ENCODE measurements at places on chromosomes 7 and 10. TPM values are rescaled to one million over a fixed set of nuclear protein-coding genes. Genes with fewer than 3 reads are reported as not detected.

The DBF4 gene
- 17.0 TPM for total RNA-seq

The ADCYAP1R1 gene
- total RNA-seq, result not detected

DNA sequence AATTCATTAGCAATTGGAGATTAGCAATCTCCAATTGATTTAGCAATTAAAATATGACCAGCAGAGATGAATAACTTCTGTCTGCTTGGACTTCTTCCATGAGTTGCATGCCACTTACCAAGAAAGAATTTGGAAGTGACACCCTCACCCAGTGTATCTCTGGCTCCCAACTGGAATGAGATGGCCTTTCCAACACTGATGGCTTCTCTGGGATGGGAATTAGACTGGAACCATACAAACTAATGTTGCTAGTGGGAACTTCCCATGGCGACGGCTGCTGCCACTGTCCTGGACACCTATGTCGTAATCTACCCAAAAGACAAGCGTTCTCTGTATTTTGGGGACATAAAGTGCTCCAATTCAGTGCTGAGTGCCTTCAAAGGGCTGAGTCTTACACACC lies 192.3 kb downstream of the COBL start:
- no peak for DNase-seq

DNA sequence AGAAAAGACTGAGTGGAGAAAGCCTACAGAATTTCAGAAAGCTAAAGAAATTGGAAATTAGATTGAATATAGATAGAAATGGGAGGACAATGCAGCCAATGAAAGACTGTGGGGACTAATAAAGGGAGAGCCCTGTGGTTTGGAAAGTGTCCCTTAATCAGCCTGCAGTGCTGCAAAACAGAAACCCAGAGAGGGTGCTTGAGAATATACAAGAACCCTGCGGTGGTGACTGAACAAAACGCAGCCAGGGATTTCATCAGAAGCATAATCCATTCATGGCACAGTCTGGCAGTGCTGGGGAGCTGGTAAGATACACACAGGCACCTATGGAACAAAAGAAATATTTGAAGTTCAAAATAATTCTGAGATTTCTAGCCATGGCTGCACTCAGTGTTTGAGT lies 19.1 kb downstream of the CEP41 start:
- no peak for DNase-seq

DNA sequence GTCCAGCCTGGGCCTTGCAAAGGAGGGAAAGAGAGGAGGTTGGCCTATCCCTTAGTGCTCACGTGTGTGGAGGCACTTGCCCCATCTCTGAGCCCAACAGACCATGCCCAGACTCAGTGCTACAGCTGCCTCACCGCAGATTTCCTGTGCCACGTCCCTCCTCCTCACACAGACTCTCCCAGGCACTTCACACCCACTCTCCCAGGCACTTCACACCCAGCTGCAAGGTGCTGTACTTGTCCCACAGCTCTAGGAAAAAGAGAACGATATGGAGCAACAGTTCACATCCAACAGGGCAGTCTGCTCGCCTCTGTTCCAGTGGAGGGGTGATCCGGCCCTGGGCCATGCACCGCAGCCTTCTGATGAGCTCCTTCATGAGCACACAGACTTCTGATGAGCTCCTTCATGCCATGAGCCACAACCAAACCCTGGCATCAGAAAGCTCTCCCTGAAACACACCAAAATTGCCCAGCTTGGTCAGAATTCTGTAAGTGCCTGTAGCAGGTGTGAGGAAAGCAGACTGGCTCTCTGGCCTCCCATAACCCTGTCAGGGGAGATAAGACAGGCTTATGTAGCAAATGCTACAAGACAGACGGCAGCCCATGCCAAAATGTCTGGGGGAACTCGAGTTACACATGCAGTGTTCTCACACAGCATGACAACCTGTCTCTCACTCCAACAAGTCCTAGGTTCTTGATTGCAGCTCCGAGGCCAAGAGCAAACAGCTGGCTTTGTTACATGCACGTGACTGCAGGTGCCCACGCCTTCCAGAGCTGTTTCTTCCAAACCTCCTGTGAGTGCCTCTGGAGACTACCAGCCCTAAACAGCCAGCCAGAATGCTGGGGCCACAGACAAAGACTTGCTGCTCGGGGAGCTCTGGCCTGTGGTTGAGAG lies 348.5 kb downstream of the GRID1 start:
- no peak for DNase-seq

- peak; percentile 21 for DNase-seq
Measured at GRCh38 chr10:31977440-31978155, 49.0 kb upstream of the ARHGAP12 start.
